AG09319 (cell line): ENCODE measurements at places on chromosomes 5 and 9.

DNA sequence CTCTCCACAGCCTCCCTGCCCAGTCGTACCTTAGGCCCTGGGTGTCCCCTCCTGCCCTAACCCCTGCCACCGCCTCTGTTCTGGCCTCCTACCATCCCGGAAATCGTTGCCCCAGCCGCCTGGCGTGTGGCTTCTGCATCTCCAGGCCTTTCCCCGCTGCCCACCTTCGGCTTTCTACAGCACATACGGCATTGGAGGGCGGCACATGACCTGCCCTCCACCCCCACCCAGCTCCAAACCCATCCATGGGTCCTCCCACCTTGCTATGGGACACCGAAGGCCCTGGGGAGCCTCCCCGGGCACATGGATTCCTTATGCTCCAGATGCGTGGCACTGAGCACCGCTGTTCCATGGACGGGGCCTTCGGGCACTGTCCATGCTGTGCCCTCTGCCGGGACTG lies 32.0 kb downstream of the FGF18 start:
- DNase-seq, result no peak

DNA sequence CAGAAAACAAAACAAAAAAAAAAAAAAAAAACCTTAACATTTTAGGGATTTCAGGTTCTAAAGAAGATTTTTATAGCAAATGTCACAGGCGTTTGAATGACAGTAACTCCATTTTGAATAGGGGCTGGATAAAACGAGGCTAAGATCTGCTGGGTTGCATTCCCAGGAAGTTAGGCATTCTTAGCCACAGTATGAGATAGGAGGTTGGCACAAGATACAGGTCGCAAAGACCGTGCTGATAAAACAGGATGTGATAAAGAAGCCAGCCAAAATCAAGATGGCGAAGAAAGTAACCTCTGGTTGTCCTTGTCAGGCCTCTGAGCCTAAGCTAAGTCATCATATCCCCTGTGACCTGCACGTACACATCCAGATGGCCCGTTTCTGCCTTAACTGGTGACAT lies 425.6 kb upstream of the PTPRD start:
- DNase-seq, result no peak

- DNase-seq, result no peak
Observed at GRCh38 chr5:42641336-42642005, 115.1 kb upstream of the CCDC152 start.

DNA sequence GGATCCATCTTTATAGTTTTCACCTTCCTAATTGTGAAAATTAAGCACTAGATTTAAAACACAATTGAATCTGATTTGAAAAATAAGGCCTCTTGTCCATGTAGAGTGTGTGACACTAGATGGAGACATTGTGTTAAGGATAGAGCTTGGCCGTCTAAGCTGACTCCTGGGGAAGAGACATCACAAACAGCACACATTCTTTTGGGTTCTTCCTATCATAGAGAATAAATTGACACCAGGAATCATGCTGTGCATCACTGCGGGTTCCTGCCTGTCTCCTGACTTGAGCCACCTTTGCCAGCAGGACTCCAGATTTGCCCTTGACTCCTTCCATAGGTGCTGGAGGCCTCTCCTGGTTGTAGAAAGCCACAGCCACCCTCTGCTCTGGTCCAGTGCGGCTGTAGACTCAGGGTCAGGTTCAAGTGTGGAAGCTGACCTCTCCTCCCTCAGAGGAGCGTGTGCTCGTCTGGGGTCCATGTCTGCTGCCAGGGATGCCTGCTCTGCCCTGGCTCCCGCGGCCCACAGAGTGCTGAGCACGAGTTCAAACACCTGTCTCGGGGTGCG lies 11.2 kb downstream of the ROPN1L start:
- peak; percentile 68 for DNase-seq

- no peak for DNase-seq
Observed at GRCh38 chr9:131739959-131740648, at the start of gene RAPGEF1. TSS of gene RAPGEF1 (minus strand) at chr9:131740076. CDS start at chr9:131739830, 246 bp downstream.

GRCh38 chr9:3200331-3200774 lies 325.4 kb downstream of the RFX3 start:
- DNase-seq, result no peak

GRCh38 chr5:158456756-158457155 lies 597.8 kb upstream of the CLINT1 start:
- DNase-seq, result peak; percentile 78

DNA sequence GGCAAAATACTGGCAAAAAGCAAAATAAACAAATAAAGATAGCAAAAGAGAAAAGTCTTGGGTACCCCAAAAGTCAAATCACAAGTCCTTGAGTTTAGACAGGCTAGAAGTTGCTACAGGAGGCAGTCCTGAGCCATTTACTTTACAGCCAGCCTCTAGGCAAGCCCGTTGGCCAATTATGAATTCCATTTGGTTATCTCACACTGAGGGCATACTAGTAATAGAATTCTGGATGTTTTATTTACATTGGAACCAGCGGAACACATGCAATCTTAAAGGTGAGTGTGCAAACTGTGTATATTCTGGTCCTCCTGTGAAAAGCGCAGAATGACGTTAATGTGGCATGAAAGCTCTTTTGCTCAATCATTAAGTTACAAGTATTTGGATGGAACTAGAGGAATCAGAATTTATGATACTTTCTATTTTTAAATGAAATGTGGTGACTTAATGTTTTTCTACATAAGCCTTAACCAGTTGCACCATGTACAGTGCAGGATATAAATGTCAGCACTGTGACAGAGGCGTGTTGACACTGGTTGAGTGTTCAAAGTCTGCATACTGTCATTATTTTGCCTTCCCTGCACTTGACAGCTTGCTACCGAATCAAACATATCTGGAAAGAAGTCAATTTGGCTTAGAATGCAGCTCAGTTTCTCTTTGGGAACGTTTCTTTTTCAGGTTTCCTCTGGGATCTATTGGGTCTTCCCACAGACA lies 7.9 kb downstream of the GDNF start:
- DNase-seq, result no peak

GRCh38 chr9:2469681-2470221 lies 151.8 kb upstream of the VLDLR start:
- DNase-seq, result no peak
